ENCODE measurements at places on chromosomes 5 and 9.
A peak's percentile ranks its signal among the peaks of the same experiment; 100 is the strongest.

- no peak for DNase-seq
Observed at GRCh38 chr9:111630182-111630963, 761 bp upstream of the DNAJC25 start.

DNA sequence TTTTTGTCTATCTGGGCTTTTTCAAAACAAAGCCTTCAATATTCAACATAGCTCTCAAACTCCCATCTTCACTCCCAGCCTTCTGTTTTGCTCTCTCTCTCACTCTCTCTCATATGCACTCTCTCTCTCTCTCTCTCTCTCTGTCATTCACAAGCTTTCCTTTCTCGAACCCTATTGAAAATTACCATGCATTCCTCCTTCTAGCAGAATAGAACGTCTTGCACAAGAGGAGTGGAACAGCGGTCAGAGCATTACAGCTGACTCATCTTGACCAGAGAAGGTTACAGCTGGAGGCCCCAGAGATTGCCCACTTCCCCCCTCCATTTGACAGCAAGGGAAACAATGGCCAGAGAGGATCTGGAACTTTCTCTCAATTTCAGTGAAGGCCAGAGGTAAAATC, 51.0 kb upstream of the LIFR start:
- DNase-seq = peak; percentile 75

- peak; percentile 53 for DNase-seq
Observed at GRCh38 chr5:113038714-113039113, 62.1 kb downstream of the DCP2 start.

DNA sequence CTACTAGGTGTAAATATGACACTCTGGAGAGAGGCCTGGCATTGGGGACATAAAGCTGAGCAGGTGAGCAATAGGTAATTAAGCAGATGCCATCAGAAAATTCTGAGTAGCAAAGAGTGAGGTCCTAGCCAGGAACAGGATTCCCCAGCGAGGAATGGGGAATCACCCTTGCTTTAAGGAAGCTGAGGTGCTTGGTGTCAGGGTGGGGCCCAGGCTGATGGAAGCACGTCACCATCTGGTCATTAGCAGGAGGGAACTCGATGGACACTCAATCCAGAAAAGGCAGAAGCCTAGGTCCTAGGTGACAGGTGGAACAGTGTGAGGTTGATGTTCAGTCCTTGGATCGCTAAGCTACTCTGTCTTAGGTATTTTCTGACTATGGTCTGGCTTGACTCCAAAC, 562.7 kb upstream of the DAP start:
- DNase-seq = no peak

GRCh38 chr5:172059661-172060100, 53.2 kb upstream of the FBXW11 start:
- peak; percentile 17 for DNase-seq

DNA sequence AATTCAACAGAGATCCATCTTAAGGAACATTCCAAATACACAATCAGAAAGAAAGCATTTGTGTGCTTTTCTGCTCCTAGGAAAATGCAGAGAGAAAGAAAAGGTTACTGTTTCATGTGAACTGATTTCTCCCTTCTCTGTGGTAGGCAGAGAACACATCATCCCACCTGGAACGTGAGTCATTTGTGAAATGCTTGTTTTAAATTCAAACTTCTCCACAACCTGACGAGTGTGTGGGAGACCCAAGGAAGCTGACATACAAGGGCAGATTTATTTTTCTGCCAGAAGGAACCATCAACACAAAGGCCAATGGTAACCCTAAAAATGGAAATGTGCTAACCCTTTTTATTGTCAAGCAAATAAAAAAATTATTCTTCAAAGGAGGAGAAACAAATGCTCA, 156.4 kb downstream of the EFNA5 start:
- no peak for DNase-seq

- DNase-seq = no peak
Observed at GRCh38 chr9:16637218-16637617, 233.3 kb downstream of the BNC2 start.

DNA sequence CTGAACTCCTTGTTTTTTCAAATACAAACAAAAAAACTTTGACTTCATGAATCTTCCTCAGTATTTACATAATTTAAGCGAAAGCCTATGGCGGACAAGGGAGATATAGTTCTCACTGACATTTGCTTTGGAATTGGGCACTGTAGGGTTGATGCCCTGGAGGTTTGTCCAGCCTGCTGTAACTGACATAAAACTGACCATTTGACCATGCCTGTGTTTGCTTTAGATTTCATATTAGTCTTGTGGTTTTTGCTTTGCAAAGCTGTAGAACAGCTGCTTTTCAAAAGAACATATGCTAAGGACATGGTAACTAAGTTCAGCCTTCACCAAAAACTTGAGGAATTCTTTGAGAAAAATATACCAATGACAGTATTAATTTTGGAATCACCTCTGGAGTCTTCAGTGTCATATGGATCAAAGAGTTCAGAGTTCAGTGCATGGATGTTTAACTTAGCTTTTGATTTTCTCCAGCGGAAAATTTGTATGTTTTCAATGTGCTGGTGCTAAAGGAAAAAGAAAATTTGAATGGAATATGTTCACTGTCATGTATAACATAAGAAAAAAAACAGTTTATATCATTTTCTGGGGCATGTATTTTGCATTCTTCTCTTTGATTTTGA, 1013.1 kb downstream of the NR2F1-AS1 start:
- DNase-seq = no peak

DNA sequence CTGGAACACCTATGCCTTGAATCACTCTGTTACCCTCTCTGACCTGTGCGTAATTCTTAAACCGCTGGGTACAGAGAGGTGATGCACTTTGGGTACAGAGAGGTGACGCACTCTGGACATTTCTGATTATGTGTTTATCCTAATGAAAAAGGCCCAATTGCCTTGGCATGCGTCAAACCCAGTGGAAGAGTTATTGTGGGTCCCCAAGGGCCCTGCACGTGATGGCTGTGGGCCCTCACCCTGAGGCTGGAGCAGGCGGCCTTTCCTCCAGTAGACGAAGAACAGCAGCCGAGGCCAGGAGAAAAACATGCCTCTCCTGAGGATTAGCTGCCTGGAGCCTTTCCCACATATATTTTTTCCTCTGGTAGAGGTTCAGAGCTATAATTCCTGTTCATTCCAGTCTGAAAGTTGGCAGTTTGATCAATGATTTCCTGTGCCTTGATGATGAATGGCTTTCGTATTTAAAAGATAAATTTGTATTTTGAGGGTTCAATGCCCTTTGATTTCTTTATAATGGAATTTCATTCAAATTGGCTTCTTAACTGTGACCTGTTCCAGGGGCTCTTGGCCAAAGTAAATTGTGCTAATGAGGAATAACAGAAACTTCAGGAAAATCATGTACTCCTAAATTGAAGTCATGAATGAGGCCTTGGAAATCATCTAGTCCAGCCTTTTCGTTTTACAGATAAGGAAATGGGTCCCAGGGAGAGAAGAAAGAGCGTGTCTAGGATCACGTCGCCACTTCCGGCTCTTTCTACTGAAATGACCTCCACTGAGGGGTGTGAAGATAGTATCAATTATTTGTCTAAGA, 22.8 kb downstream of the ACER2 start:
- no peak for DNase-seq

DNA sequence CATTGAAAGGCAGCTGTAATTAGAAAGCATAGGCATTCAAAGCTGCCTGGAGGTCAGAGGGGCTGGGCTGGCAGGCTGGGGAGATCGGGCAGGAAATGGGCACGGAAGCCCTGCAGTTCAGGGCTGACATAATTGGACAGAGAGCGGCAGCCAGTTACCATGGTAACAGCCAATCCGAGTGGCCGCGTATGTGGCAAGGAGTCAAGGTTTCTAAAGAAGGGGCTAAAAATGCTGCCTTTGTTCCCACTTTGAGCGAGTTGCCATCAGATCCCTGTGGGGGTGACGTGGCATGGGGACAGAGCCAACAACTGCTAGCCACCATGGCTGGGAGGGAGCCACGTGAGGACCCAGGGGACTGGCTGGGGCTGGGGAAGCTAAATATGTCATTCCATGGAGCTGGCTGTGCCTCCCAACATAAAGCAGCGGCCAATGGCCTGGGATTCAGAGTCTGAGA, 44.7 kb upstream of the NDFIP1 start:
- peak; percentile 77 for DNase-seq

- DNase-seq = no peak
Observed at GRCh38 chr5:120159155-120159554, 304.9 kb upstream of the PRR16 start.

DNA sequence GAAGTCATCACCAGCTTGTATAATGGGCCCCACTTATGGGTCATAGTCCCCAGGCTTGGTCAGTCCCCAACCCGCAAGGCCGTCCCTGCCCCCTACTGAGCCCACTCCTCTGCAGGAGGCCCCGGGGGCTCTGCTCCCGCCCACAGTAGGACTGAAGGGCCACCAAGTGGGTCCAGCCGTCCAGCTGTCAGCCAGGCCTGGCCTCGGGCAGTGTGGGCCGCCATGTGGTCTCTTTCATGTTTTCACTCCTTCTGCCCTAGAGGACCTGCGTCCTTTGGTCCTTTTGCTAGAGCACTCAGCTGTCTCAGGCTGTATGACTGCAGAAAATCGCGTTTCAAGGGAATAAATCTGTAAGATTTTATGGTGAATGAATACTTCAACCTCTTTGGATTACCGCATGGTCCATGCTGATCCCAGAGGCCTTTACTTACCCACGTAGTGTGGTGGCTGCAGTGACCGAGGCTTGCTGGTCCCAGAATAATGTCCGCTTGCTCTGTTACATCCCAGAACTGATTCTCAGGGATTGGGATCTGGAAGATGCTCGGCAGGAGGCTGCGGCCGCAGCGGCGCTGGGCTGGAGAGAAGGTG, 105.7 kb upstream of the FAM120A start:
- no peak for DNase-seq

- peak; percentile 87 for DNase-seq
Observed at GRCh38 chr5:34684281-34684979, 28.3 kb downstream of the RAI14 start.

GRCh38 chr9:37377688-37378612, 44.5 kb upstream of the GRHPR start:
- no peak for DNase-seq

- no peak for DNase-seq
Observed at GRCh38 chr9:8769153-8769552, 969.6 kb upstream of the DMAC1 start.

DNA sequence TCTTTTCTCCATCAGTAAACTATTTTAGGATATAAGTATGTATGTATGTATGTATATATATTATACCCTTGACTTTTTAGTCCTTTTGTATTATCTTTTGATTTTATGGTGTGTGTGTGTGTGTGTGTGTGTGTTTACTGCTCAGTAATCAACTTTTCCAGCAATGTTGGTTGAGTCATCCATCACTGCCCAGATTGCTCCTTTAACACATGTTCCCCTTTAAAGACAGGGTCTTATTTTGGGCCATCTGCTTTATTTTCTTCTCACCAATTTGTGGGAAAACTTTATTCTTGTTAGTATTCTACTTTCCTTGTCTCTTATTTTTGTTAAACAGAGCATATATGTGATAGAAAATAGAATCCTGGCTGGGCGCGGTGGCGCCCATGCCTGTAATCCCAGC, 28.1 kb downstream of the ANKRD33B start:
- no peak for DNase-seq

- DNase-seq = no peak
Observed at GRCh38 chr9:93678199-93679019, 102.0 kb downstream of the PHF2 start.

DNA sequence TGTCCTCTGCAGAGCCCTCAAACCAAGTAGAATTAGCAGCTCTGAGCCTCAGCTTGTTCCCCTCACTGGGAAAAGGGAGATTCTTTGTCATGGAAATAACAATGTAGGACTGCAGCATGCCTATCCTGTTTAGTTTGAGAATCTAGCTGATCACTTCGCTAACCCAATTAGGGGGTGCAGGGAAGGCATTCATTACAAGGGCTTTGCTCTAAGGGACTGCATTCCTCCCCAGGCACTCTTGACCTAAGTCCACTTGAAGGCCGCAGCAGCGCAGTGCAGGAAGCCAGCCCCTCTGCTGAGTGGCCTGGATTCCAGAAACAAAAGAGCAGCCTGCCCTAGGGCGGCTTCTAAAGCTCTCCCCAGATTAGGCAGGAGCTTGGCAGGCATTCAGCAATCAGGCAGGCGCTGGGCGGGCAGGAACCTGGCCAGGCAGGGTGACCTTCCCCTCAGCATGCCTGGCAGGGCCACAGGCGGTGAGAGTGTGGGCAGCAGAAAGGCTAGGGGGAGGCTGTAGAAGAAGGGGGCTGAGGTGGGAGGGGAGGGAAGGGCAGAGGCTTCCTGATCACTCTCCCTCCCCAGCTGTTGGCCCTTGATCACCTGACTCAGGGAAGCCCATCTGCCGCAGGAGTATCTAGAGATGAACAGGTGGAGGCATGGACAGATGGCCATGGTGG, 24.8 kb downstream of the CCNJL start:
- DNase-seq = no peak

- no peak for DNase-seq
Observed at GRCh38 chr9:86531971-86532640, 177.9 kb upstream of the TUT7 start.

GRCh38 chr9:13967011-13967410, 346.9 kb downstream of the NFIB start:
- no peak for DNase-seq

- DNase-seq = no peak
Observed at GRCh38 chr5:164184158-164184557, 678.7 kb downstream of the MAT2B start.

DNA sequence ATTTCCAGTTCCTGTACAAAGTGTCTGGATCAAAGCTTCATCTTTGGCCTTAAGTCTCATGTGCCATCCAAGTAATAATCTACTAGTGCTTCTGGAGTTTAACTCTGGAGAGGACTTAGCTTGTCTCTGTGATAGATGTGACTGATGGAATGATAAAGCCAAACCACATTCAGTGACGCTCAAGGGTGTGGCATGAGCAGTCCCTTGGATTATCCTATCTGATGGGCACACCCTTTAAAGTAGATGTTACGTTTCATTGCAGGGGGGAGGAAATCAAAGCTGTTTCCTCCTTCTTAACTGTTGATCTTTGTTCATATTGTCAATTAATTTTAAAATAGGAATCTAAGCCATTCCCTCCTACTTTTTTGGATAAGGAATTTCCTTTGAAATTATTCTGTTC, 8.5 kb upstream of the EGFLAM start:
- no peak for DNase-seq

DNA sequence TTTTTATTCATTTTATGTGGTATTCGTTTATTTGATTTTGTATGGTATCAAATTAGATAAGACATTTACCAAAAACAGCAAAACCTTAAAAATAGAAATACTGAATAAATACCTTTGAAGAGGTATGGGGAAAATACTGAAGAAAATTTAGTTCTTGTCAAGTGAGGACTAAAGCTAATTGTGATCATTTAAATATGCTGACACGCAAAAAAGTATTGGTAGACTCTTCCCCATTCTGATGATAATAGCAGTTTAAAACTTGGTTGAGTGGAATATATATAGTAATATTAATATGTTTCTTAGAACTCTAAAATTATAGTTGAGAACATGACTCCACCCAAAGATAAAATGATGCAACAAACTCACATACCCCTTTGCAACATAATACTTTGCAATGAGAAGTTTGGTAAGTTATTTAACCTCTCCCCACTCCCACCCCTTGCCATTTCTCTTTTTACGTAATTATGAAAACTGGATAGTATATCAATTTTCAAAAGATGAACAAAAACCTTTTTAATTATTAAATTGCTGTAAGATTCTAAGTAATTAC, 30.1 kb upstream of the SNX24 start:
- DNase-seq = no peak
